Activated CD4-positive, alpha-beta T cell treated with anti-CD3 and anti-CD28 coated beads, Interleukin-2, amount 50 U/mL, for 1 hour (primary cell): ENCODE measurements at places on chromosomes 16 and 17.
A peak's percentile ranks its signal among the peaks of the same experiment; 100 is the strongest.

- DNase-seq: no peak
Observed at GRCh38 chr17:18182110-18182977, 1.3 kb upstream of the ALKBH5 start.

DNA sequence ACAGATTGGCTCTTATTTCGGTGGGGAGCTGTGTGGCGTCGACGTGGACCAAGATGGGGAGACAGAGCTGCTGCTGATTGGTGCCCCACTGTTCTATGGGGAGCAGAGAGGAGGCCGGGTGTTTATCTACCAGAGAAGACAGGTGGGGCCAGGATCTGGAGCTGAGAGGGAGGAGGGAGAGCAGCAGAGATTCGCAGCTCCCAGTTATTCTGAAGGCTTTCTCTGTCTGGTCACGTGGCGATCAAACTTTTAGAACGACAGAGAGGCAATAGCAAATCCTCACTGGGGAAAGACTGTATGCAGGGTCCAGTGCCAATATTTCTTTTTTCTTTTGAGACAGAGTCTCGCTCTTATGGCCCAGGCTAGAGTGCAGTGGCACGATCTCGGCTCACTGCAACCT lies 22.2 kb downstream of the ITGAL start:
- DNase-seq: no peak

GRCh38 chr16:20750558-20750957 lies 8.9 kb upstream of the THUMPD1 start:
- no peak for DNase-seq

DNA sequence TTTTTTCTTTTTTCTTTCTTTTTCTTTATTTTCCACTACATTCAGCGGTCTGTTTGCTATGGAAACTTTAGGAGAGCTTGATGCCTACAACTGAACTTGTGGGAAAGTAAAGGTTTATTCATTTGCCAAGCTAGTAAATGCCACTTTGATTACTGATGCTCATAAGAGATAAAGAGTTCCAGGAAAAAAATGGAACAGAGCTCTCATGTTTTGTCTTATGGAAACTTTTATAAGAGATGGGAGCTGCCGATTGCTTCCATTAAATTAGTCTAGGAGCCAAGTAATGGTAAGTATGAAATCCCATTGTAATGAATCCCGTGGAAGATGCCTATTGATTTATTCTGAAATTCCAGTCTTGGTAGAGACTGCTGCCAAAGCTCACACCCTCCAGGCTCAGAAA lies 7.1 kb downstream of the ANKFN1 start:
- DNase-seq: no peak

DNA sequence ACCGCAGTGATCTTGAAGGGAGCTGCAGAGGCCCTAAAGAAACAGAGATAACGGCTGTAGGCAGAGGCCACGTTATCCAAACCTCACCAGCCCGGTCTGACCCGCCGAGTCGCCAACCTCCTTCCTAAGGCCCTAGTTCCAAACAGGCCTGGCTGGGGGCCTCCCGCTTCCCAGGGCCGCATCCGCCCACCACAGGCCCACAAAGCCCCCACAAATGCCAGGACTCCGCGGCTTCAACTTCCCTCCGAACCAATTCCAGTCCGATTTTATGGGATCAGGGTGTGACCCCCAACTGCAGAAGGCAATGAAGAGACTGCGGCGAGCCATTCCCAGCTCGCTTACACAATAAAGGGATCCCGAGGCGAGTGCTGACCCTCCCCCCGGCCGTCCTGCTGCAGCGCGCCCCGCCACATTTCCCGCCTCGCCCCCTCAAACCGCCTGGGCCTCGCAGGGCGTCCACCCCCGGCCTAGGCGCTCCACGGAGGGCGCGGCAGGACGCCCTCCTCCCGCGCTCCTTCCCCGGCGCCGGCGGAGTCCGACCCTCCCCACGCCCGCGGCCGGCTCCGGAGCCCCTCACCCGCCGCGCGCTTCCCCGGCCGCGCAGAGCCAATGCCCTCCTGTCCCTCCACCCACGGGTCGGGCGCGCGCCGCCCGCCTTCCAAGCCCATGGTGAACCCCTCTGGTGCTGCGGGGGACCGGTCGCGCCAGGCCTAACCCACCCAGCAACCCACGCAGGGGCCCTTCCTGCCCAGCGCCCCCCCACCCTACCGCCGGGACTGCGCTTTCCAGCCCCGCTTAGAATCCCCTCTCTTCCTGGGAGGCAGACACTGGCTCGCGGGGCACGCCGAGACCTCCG lies 926 bp downstream of the MYH10 start:
- DNase-seq: peak; percentile 2

GRCh38 chr17:29800457-29800856 lies 129.6 kb downstream of the SSH2 start:
- DNase-seq: no peak

DNA sequence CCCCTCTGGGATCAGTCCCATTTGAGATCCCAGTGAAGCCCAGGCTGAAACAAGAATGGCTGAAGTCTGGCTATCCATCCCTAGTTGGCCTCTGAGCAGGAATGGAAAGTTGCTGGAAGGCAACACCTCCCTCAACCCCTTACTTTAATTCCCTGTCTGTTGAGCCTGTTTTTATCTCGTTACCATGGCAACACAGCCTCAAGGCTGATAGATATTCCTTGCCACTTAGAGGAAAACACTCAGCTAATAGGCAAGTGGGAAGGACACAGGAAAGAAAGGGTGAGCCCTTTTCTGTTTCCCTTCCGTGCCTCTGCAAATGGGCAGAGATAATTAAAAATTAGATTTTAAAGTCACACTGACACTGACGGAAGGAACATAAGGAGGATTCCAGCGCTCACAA lies 75.5 kb upstream of the CLEC3A start:
- no peak for DNase-seq

- DNase-seq: no peak
Observed at GRCh38 chr17:61106354-61106753, 293.3 kb upstream of the TBX2 start.

GRCh38 chr17:66386498-66387351 lies 84.3 kb downstream of the PRKCA start:
- DNase-seq: no peak

DNA sequence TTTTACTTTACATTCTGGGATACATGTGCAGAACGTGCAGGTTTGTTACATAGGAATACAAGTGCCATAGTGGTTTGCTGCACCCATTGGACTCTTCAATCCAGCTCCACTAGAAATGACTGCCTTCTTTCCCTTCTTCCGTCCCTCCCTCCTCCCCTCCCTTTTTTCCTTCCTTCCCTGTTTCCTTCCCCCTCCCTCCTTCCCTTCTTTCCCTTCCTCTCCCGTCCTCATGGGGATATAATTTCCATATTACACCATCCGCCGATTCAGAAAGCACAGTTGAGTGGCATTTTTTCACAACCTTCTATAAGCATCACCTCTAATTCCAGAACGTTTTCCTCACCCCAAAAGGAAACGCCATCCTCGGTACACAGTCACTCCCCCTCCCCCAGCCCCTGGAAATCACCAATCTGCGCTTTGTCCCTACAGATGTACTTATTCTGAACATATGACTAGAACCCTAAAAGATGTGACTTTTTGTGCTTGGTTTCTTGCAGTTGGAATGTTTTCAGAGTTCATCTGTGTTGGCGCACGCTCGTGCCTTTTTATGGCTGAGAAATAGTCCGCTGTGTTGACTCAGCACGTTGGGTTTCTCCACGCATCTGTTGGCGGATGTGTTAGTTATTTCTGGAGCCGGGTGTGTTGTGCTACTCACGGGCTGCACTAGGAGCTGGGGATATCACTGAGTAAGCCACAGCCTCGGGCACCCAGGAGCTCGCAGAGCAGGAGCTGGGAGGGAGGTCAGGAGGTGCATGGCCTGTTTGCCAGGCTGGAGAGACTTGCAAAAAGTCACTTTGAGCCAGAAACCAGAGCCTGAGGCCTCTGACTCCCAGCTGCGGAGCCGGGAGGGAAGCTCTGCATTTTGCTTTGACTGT lies 336.4 kb downstream of the SEC14L1 start:
- no peak for DNase-seq

GRCh38 chr16:64481497-64481896 lies 640.4 kb downstream of the CDH11 start:
- no peak for DNase-seq

DNA sequence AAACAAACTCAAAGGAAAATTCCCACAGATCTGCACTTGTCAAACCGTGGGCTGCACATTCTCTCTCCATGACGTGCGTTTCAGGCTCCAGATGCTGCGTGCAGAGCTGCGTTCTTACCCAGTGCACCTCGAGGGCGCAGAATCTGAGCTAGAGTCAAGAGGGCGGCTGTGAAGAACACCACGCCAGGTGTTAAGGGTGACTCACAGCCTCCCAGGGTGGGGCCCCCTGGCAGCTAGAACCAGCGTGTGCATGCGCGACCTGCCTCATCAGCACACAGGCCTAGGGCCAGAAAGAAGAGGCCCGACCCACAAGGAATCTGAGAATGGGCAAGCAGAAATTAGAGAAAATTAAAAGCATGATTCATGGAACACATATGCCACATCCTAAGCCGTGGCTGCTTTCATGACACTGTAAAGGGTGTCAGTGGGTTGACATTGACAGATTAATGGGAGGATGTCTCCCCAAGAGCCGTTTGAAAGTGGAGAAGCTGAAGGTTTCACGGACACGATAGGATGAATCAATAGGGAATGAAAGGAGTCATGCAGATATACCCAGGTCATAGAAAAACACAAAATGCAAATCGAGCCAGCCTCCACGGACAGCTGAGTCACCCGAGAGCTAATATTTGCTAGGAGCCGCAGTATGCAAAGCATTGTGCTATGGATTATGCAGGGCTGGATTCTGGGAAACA lies 29.0 kb downstream of the MARCHF10 start:
- DNase-seq: no peak

- no peak for DNase-seq
Observed at GRCh38 chr17:43033948-43034881, 9.2 kb downstream of the RND2 start.

- no peak for DNase-seq
Observed at GRCh38 chr17:75561927-75562603, 25.5 kb upstream of the MYO15B start.

- DNase-seq: no peak
Observed at GRCh38 chr17:72254808-72255449, 134.1 kb downstream of the SOX9 start.

DNA sequence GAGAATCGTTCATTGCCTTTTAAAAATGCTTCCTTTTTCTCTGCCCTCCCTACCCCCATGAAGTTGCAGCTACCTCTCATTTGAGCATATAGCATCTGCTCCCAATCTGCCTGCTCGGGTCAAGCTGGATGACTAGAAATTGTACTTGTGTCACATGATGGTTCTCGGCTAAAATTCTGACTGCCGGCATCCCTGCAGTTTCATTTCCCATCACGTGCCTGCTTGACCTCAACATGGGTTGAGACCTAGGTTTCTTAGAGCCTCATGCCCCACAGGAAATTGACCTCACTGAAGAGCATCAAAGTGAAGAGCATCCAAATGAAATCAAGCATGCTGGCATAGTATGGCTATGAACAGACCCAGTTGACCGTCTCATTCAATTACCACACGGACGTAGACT lies 581.6 kb upstream of the PSMD7 start:
- no peak for DNase-seq

GRCh38 chr16:85040685-85041084 lies 13.1 kb downstream of the KIAA0513 start:
- DNase-seq: no peak

- no peak for DNase-seq
Observed at GRCh38 chr17:1653735-1654134, 4.1 kb upstream of the RILP start.

DNA sequence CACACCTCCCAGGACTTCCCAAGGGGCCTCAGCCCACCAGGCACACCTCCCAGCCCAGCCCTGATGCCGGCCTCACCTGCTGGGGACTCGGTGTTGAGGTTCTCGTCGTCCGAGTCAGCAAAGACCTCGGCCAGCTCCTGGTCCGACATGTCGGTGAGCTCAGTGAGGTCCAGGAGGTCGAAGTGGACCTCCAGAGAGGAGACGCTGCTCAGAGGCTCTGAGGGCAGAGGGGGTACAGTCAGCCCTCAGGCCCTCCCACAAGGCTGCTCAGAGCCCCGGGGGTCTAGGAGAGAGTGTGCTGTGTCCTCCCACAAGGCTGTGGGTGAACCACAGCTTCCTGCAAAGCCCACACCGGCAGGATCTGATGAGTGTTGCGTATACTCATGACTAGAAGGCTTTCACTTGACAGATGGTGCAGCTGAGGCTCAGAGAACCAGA lies 10.5 kb downstream of the DBNDD1 start:
- peak; percentile 53 for DNase-seq

- DNase-seq: no peak
Observed at GRCh38 chr17:36127911-36128310, 24.3 kb downstream of the CCL4 start.

GRCh38 chr17:41684035-41684434 lies 4.7 kb upstream of the EIF1 start:
- no peak for DNase-seq

DNA sequence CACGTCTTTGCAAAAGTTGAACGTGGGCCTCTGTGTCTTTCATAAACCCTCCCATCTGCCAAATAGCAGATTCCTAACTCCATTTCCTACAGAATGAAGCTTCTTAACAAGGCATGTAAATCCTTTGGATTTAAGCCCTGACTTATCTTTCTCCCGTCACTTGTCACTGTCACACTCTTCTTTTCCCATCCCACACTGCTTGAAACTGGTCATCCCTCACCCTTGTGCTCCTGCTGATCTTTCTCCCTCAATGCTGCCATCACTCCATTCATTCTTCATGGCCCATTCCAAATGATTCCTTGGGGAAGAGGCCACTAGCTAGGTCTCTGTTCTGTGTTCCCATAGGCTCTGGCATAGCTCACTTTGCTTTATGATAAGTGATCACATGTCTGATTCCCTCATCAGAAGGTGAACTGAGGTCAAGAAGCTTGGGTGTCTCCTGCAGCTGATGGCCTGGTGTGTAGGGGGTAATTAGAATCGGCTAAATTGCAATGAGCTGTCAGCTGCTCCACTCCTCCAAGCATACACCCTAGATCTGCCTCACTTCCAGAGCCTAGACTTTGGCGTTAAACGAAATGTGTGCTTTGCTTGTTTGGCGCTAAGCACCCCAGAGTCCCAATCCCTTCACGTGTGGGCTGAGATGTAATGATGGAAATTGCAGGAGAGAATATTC lies 61.7 kb downstream of the PECAM1 start:
- DNase-seq: no peak

DNA sequence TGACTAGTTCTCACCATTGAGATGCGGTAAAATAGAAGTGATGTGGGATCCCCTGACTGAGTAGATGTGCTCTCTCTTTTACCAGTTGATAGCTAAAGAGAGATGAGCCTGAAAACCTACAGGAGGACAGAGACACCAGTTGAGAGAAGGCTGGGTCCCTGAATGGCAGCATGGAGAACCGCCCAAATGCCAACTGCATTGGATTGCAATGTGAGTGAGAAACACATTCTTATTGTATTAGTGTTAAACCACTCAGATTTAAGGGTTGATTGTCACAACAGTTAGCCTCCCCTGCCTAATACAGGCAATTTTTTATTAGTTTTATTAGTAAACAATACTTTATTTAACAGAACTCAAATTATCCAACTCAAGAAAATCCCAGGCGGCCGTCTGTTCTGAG lies 61.2 kb downstream of the SPACA3 start:
- no peak for DNase-seq

- no peak for DNase-seq
Observed at GRCh38 chr17:38587203-38587602, 18.5 kb downstream of the SRCIN1 start.

GRCh38 chr17:11324846-11325420 lies 83.9 kb downstream of the SHISA6 start:
- no peak for DNase-seq
